ENCODE measurements at places on chromosomes 12 and 14.

DNA sequence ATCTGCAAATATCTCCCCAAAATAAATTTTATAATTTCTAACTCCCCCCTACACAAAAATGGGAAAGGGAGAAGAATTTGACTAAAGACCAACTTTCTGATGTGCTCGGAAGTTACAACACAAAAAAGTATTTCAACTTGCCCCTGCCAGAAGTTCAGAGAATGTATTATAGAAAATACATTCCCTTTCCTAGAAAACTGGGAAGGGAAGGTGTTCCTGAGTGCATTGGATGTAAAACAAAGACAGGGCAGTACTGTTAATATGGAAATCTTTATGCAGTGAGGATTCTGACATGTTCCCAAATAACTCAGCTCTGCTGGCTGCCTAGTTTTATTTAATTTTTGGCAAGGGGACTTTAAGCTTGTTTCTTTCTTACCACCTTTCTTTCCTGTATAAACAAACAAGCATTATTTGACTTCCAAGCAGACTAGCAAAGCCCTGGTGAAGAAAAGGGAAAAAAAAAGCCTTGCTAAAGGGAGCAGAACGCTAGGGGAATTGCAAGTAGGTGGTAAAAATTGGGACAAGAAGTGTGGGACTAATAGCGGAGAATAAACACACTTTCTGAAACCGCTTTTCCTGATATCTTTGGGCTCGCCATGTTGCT, 124.1 kb downstream of the STXBP6 start:
- no peak for DNase-seq

- no peak for DNase-seq
Observed at GRCh38 chr12:76084863-76085519, 506 bp upstream of the NAP1L1 start.

GRCh38 chr12:130431176-130431575, 93.5 kb downstream of the PIWIL1 start:
- no peak for DNase-seq

- DNase-seq = no peak
Observed at GRCh38 chr12:9870286-9870866, 1.2 kb upstream of the CLEC2B start.

- no peak for DNase-seq
Observed at GRCh38 chr12:111426344-111427185, 20.8 kb downstream of the SH2B3 start.

GRCh38 chr12:11534064-11534463, 115.4 kb upstream of the ETV6 start:
- DNase-seq = no peak

DNA sequence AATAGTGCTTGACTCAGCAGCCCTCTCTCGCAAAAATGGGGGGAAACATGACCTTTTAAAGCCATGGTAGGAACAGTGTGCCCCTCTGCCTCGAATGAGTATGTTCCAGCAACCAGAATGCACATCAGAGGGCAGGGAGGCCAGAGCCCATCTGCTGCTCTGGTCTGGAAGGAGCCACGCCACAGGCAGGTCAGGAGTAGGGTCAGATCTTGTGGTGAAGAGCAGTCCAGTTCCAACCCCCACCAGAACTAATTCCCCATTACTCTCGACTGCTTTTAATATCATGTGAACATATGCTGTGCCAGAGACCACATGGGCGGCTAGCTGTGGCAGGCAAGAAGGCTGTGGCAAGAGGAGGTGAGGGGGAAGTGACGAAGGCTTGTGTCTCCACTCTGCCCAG, 34.6 kb upstream of the TMX1 start:
- DNase-seq = no peak

GRCh38 chr12:109523071-109523470, 45.6 kb downstream of the UBE3B start:
- DNase-seq = no peak

DNA sequence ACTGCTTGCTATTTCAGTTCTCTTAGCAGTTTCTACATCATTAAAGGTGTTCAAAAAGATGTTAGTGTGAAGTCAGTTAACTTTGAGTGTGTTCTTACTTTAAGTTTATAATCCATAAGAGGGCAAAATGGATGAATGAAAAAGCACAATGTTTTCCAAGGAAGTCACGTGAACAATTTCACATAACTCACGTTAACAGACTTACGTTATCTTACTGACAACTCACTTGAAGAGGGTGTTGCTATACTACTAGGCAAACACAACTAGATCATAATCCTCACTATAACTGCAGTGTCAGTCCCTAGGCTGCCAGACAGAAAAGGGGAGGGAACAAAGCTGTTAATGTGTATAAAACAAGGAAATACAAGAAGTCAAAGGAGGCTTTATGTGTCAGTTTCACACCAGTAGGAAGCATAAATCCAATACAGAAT, 6.4 kb downstream of the SLC2A13 start:
- DNase-seq = no peak

DNA sequence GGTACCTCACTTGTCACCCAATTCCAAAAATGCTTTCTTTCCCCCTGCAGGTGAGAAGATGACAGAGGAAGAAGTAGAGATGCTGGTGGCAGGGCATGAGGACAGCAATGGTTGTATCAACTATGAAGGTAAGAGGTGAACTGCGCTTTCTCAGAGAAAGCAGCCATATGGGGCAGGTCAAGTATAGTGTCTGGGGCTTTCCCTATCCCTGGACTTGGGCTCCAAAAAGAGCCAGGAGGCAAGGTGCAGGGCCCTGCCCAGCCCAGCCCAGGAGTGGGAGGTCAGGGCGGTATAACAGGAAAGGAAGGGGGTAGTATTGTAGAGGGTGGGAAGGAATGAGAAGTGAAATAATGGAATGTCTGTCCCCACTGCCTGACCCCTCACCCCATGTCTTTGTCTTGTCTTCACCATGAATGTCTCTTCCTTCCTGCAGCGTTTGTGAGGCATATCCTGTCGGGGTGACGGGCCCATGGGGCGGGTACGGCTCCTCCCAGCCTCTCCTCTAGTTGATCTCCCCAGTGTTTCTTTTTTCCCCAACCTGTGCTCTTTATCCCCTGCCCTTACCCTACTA, 2.1 kb downstream of the MYL6 start:
- peak; percentile 54 for DNase-seq
